ENCODE measurements at places on chromosomes 2 and 18. TPM values are rescaled to one million over a fixed set of nuclear protein-coding genes. Genes with fewer than 3 reads are reported as not detected.

Gene MBOAT2
- total RNA-seq: 2.1 TPM

- DNase-seq: no peak
Observed at GRCh38 chr18:6441200-6441599, 26.5 kb upstream of the L3MBTL4 start.

DNA sequence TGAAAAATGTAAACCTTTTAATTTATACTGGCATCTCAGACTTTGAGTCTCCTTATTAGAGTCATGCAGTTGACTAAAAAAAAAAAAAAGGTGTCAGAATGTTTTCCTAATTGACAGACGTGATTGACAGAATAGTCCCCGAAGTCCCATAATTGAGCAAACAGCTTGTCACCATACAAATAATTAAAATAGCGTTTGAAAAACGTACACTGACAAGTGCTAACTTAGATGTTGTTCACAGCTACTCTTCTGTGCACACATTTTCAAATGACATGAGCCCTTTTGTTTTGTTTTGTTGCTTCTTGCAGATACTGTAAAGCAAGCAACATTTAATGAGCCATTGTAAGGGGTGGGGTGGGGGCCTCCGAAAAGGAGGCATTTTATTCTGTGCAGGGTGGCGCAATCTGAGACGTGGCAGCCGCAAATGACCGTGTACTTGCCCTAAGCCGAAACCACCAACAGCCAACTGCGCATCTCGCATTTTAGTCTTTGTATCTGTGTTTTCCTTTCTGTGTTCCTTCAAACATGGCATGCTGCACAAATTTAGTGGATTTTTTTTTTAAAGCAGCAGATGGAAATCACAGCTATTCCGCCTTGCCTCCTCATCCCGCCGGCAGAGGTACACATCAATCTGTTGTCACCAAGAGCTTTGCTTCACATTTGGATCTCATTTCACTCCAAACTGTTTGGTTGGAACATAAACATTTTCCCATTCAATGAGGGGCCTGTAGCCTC is 52.4 kb downstream of the LPIN1 start:
- DNase-seq: no peak

DNA sequence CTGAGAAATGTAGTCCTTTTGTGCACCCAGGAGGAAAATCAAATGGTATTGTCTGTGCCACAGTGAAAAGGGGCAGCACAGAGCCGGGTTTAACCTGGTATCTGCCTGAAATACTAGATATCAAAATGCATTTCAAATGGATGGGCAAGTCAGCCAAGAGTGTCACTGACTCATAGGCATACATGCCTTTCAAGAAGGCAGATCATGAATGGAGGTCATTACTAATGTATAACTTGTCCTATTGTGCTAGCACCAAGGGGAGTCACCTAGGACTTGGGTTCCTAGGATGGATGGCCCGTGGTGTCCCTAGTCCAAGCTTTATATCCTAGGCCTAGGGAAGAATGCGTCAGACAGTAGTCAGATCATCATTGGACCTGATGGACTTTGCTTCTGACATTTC is 49.9 kb downstream of the TCF7L1 start:
- no peak for DNase-seq

GRCh38 chr18:35245719-35246317 is 5.0 kb downstream of the ZNF397 start:
- DNase-seq: no peak

GRCh38 chr18:3649135-3649632 is 199.2 kb downstream of the TGIF1 start:
- no peak for DNase-seq
